Inflammatory macrophage treated with lipopolysaccharide for 1 hour (primary cell): ENCODE measurements at places on chromosomes 12 and 14.

GRCh38 chr14:77657280-77657679 is 40.8 kb upstream of the SPTLC2 start:
- DNase-seq = peak; percentile 50

GRCh38 chr12:12543959-12544358 is 18.7 kb downstream of the DUSP16 start:
- no peak for DNase-seq

GRCh38 chr12:131869871-131870418 is 24.5 kb upstream of the ULK1 start:
- peak; percentile 59 for DNase-seq

DNA sequence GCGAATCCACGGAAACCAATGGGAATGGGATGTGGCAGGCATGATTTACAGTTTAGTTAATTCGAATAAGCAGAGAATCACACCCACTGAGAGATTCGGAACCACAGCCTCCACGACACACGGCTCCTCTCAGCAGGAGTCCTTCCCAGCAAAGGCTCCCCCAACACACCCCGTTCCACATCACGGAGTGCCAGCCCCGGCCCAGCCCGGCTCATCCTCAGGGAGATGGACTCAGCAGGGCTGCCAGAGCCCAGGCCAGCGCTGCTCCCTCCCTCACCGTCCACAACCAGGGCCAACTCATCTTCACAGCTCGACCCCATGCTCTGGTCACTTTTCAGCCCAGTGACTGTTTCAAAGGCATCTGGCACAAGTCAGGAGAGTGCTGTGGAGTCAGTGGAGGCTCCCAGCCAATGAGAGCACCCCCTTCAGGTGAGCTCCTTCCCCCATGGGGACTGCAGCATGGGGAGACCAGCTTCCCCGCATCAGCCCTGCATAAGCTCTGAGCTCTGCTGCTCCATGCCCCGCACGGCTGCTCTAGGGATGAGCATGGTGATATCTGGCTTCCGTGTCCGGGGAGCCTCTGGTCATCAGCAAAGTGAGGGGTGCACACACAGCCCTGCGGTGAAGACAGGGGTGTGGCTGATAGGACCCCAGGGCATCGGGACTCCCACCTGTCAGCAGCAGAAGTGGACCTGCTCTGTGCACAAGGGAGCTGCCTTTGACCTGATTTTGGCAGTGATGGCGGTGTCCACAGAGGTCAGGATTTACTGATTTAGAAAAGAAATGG is 238.8 kb upstream of the SFSWAP start:
- no peak for DNase-seq

DNA sequence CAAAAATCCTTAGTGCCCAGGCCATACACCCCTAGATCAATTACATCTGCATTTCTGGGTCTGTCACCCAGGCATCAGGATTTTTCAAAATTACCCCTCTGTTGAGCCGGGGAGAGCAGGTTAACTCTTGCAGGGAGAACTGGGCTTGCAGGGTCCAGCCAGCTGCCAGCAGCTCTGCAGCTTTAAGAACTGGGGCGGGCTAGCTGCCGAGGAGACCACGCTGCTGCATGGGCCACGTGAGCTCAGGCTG is at the start of gene DGLUCY:
DGLUCY (plus strand) TSS at position 245 of the 250 bp plus-strand sequence. CDS start 46,222 bp downstream, outside the sequence.
- DNase-seq = peak; percentile 69

DNA sequence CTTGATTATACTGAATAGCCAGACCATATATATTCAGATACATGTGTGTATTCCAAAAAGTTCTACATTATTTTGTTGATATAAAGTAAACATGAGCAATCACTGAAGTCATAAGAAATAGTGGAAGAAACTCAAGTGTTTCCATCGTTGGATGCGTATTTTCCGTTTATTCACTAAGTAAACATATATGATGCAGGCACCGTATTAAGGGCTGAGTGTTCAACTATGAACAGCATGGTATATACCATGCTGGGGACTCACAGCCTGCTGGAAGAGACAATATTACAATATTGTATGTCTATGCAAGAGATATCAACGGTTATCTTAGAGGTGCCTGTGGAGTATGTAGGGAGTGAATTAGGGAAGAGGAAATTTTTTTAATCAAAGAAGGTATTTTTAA is 1.2 kb downstream of the PYROXD1 start:
- DNase-seq = no peak
